ENCODE measurements at places on chromosomes 7 and 10. TPM values are rescaled to one million over a fixed set of nuclear protein-coding genes. Genes with fewer than 3 reads are reported as not detected.

Gene GATAD1
- total RNA-seq: 18.3 TPM

Gene LGI1
- not detected for total RNA-seq

Gene HACD1
- total RNA-seq: 1.9 TPM

DNA sequence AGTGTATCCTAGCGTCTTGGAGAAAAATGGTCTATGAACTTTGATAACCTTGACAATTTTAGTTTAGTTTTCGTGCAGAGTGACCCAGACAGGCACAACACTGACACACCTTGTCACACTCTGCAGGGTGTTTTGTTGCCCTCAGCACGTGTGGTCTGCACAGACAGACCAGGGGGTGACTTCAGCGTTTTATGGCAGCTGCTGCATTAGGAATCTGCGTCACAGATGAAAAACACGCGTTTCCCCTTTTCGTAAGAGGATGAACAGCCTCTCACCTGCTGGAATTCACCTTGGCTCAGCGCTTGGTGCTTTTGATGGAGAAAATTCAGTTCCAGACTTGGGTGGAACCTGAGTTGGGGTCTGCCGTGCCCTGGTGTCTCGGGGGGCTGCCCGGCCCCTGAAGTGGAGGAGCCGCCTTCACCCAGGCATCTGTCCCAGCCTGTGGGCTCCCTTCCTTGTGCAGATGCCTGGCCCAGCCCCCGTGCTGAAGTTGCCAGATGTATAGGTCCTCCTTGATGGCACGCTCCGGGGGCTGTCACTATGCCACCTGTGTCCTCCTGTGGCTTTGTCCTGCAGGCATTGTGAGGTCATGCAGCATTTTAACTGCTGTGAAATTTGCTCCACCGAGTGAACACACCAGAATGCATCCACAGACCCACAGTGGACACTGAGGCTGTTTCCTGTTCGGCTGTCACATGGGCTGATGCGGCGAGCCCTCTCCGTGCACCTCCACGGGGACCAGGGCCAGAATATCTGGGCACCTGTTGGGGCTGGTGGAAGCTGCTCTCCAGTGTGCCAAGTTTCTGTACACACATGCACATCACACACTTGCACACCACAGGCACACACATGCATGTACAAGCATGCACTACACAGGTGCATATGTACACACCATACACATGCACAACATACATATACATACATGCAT is 18.3 kb downstream of the INPP5A start:
- H3K4me3 ChIP-seq: no peak overlapping the region
- no peaks in the 10 kb centered on the region for H3K27me3 ChIP-seq
- H3K4me1 ChIP-seq: peaks cover 54% of the 10 kb centered on the region
- no peak overlapping the region for H3K27ac ChIP-seq

DNA sequence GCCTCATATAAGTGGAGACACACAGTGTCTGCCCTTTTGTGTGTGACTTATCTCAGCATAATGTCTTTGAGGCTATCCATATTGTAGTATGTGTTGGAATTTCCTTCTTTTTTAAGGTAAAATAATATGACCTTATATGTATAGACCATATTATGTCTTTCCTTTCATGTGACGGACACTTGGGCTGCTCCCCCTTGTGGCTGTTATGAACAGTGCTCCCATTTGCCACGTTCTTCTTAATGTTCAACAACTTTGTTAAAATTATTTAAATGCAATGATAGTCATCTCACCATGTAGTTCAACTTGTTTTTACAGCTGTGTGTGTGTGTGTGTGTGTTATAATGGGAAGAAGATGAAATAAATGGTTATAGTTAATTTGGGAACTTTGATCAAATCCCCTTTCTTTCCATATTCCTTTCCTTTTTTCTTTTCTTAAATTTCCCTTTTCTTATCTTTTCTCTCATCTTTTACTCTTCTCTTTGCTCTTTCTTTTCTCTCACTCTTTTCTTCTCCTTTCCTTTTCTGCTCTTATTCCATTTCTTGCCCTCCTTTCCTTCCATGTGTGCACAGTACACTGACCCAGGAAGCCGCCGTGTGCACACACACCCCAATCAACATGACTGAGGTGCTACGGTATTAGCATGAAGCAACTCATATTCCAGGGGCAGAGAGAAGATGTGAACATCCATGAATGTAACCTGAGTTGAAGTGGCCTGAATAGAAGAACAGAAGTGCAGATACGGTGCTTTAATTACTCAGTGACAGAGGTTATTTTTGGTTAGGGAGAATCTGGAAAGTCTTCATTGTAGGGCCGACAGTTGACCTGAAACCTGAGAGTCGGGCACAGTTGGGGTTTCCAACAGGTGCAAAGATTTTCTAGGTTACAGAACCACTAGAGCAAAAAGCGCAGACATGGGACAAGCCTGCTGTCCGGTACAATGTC is 596.6 kb downstream of the SDK1 start:
- no peak overlapping the region for H3K27ac ChIP-seq
- H3K4me1 ChIP-seq: no peaks in the 10 kb centered on the region
- H3K4me3 ChIP-seq: no peak overlapping the region
- H3K36me3 ChIP-seq: no peaks in the 10 kb centered on the region
- no peaks in the 10 kb centered on the region for H3K27me3 ChIP-seq
- DNase-seq: peak; percentile 26

DNA sequence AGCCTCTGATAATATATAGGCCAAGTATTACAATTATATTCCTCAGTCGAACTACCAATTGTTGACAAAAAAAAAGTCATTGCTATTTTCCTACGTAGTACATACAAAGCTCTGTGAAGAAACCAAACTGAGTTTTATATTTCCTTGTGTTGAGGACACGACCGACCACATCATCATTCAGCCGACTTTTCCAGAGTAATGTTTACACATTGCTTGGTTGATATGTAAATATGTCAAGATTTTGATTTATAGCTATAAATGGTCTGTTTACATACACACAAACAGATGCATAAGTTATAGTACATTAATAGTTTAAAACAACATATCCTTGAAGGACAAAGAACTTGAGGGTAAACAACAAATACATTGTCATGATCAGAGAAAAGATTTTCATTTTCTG is 121.5 kb downstream of the CRPPA start:
- H3K4me1 ChIP-seq: no peaks in the 10 kb centered on the region
- no peak overlapping the region for H3K4me3 ChIP-seq
- H3K27ac ChIP-seq: no peak overlapping the region
- H3K27me3 ChIP-seq: no peaks in the 10 kb centered on the region

- H3K27ac ChIP-seq: no peak overlapping the region
- no peak for DNase-seq
- no peaks in the 10 kb centered on the region for H3K27me3 ChIP-seq
- H3K36me3 ChIP-seq: no peaks in the 10 kb centered on the region
- H3K4me3 ChIP-seq: no peak overlapping the region
- H3K4me1 ChIP-seq: peaks cover 6% of the 10 kb centered on the region
These were observed 17.2 kb downstream of the UBE3C start for GRCh38 chr7:157155959-157156358.
